ENCODE measurements at places on chromosomes 2 and 18.

DNA sequence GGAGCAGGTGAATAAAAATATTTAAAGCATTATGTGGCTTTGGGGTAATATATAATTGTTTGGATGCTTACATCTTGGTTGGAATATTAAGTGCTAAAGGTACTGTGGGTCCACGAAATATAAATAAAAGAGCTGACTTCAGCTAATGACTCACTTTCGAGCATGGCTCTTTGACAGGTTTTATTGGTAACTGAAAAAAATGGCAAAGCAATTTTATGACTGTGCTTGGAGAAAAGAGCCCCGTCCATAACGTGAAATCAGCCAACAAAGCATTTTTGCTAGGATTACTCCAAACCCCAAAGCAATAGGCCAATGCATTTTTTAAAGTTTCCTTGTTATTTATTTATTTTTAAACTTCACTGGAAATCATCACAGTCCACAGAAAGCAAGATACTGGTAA lies 397.2 kb upstream of the CDH19 start:
- DNase-seq: no peak

DNA sequence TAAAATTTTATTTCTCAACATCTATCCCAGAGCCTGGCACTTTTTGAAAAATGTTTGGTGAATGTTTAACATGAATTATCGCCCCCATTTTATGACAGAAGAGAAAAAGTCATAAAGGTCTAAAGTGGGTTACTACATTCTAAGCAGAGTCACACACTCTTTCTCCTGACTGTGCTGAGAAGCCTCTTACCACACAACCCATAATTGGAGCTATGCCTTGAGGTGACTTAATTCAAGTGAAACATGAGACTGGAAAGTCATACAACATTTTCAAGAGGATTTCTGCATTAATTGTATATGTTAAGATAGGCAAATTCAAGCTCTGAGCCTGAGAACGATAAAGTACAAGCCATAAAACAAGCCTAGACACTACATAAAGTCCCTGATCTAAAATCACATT lies 3.1 kb upstream of the DSEL start:
- DNase-seq: no peak

DNA sequence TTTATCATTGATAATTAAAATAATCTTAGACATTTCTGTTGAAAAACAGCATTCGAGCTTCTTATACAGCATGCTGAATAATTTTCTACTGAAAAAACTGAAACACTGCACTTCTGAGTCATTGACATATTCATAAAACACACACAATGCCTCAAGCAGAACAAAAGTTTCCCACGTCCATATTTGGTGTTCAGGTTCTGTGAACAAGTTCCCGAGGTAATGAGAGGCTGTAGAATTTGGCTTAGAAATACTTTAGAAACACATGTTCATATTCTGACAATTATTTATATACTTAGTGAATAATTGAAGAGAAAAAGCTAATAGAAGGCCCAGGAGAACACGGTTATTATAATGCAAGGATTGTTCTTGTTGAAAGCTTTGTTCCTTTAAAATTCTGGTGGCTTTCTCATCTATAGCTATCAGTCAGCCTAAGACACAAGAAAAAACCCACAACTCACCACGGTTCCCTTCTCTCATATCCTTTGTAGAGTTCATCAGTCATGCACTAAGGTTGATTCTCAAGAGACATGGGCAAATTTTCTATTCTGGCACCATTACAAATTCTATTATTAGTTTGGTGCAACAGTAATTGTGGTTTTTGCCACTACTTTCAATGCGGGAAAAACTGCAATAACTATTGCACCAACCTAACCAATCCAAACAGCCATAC lies 194.4 kb downstream of the TMX3 start:
- DNase-seq: no peak

DNA sequence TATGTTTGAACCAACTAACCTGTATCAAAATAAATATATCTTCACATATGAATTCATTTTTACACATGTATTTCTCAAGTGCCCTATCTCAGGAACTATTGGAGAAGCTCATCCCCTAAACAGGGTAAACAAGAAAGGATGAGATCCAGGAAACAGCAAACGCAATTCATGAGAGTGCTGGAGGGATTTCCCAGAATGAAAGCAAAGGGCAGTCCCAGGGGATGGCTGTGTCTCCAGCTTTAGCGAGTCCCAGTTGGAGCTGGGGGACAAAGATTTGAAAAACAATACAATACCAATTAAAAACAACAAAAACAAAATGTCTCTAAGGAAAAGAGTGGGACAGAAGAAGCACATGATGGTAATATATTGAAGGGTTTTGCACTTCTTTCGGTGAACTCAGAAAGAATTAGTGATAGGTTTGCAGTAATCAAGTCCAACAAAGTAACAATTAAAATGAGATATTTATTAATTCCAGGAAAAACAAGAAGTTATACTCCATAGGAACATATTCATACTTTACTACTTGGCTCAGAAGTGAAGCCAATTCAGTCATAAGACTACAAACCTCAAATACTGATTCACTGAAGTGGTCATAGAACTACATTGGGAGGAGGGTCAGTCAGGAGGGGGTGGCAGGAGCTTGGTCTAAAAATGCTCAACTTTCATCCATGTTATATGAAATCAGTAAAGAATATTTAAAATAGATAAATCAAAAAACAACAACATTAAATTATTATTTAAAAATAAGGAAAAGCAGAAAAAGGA lies 73.1 kb upstream of the PDE1A start:
- no peak for DNase-seq

GRCh38 chr18:2104620-2105462 lies 466.5 kb downstream of the METTL4 start:
- DNase-seq: peak; percentile 80

- peak; percentile 5 for DNase-seq
Observed at GRCh38 chr2:236273126-236273525, 8.9 kb upstream of the ASB18 start.

- no peak for DNase-seq
Observed at GRCh38 chr2:11481426-11481788, 15.4 kb upstream of the E2F6 start.

GRCh38 chr2:54471221-54471711 lies 15.1 kb downstream of the SPTBN1 start:
- DNase-seq: no peak

GRCh38 chr2:11213090-11213638 lies 57.9 kb downstream of the SLC66A3 start:
- no peak for DNase-seq

- DNase-seq: no peak
Observed at GRCh38 chr18:59695551-59695950, 1.7 kb downstream of the CCBE1 start.

DNA sequence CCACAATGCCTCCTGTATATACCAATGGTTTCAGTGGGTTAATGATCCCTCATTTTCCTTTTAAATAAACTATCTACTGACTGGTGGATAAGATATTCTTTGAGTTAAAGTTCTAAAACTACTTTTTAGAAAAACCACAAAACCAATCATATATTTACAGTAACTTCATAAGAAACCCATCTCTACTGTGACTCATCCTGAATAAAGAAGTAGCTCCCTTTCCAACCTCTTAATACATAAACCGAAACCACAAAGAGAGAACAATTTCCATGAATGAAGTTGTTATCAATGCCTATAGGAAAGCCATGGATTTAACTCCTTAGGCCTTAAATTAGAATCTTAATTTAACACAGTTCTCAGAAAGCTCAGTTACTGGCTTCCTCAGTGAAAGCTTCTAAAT lies 227.0 kb upstream of the SMAD7 start:
- no peak for DNase-seq

GRCh38 chr18:37230768-37231167 lies 334.8 kb downstream of the CELF4 start:
- DNase-seq: no peak

GRCh38 chr2:28662044-28662443 lies 89.6 kb upstream of the PPP1CB start:
- DNase-seq: no peak

DNA sequence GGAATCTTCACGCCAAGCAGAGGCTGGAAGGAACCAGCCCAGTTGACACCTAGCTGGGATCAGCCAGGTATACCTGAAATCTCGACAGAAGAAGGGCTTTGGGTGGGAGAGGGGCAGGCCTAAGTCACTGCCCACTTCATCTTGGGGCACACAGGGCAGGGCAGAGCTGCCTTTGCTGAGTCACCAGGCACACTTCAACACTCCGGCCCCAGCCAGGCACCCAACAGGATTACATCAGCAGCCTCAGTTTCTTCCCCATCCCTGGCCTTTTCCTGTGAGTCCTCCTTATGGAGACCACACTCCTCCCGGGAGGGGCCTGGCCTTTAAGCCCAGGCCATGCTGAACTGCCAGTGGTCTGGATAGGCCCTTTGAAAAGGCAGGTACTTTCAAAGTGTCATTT lies 201.7 kb upstream of the HS6ST1 start:
- peak; percentile 40 for DNase-seq

- no peak for DNase-seq
Observed at GRCh38 chr2:239852272-239852671, 172.9 kb downstream of the NDUFA10 start.

DNA sequence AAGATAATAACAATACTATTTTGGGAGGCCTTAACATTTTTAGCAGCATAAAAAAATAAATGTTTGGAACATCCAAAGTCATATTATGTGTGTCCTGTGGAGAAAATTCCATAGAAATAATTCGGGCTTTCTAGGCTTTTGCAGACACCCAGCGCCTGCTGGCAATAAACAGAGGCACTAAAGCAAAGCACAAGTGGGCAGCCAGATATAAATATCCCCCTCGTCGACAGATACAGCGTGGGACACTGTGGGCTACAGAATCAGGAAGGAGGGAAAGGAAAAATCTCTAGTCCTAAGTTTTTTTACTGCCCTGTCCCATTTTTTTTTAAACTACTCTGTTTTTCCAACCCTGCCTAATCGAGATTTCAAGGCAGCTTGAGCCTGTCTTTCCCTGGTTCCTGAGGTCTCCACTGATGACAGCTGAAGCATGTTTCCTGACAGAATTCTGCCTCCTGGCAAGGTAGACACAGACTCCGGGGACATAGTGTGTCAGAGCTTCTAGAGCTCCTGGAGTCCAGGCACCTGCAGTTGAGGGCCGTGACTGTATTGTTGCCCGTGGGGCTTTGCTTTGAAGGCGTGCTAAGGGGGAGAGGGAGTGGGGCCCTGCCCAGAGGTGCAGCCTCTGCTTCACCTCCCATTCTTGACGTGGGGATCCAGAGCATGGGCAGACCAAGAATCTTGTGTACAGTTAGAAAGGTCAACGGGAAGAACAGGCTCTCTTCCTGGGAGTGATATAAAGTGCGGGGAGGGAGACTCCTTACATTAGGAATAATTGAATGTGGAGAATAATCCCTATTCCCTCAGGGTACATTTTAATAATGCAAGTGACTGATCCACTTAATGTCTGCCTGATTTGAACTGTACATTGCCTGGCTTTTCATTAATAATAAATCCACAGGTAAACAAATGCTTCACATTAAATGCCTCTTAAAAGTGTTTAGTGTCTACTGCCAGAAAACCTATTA lies 232.3 kb downstream of the DCC start:
- no peak for DNase-seq

DNA sequence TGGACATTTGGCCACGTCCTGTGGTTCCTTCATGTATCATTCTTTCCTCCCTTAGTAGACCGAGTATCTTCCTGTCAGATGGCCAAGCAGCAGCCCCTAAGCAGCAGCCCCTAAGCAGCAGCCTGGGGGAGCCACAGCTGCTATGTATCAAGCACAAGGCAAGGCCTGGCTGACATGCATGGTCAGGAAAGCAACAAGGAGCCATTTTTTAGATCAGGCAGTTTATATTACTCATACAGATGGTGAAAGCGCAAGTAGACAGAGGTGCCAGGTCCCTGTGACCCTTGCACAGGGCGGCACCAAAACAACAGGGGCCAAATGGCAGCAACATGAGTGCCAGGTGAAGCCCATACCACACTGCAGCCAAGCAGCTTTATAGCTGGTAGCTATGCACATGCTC lies 22.1 kb downstream of the CHCHD5 start:
- DNase-seq: no peak

DNA sequence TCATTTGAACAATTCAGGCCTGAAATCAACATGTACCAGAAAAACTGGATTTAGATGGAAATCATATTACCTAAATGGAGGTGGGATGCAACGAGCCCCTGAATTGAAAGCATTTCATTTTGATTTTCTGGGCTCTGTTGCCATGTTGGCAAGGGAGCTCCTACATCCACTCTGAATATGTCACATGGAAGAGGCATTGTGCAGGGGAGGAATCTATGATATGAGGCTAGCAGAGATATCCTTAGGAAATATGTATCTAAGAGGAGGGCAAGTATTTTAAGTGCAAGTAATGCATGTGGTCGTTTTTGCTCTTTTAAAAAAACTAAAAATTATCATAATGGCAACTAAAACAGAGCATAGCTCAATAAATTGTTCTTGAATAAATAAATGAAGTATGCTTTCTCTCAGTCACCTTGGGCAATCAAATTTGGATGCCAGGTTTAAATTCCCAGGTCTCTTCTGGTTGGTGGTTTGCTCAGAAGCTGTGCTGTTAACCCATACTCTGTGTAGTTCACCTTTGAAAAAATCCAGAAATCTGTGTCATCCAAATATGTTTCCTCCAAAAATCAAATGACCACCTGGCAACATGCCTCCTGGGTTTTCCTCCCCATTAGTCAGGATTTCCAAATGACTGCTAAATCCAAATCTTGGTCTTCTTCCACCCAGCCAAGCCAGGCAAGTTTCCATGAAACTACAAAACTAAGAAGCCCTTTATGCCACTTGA lies 6.5 kb upstream of the LGALSL start:
- no peak for DNase-seq

DNA sequence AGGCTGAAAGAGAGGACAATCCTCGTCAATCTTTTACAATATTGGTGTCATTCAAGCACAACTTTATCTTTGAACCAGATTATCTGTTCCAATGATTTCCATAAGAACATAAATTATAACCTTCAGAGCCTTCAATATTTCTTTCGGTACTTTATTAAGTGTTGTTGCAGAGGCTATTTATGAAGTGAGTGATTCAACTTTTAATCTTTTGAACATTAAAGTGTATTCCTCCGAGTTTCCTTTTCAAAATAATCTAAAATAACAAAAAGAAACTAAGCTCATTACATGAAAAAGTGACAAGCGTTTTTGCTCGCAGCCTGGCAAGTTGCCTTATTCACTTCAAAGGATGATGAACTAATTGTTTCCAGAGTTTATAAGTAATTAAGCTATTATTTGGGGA lies 149.0 kb downstream of the MEIS1 start:
- no peak for DNase-seq

- DNase-seq: no peak
Observed at GRCh38 chr18:72378016-72378415, 166.1 kb downstream of the CBLN2 start.

- no peak for DNase-seq
Observed at GRCh38 chr2:240129311-240129710, 6.8 kb downstream of the COPS9 start.

- no peak for DNase-seq
Observed at GRCh38 chr2:56348392-56349210, 164.8 kb downstream of the CCDC85A start.

DNA sequence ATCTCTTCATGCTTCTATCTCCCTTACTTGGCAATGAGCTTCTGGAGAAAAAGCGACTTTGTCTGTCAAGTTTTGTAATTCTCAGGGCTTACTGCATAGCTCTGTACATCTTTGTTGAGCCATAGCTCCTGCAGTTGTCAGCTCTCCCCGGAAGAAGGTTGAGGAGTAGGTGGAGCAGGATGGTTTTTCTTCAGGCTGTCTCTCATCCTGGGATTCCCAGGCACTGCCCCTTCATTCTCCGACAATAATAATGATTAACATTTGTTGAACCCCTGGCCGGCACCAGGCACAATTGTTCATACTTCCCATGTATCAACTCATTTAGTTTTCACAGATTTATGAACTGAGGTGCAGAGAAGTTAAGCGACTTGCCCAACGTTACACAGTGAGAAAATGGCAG lies 23.5 kb upstream of the RHOB start:
- no peak for DNase-seq

GRCh38 chr18:48155856-48156255 lies 225.4 kb upstream of the SMAD2 start:
- no peak for DNase-seq

- peak; percentile 83 for DNase-seq
Observed at GRCh38 chr2:20582600-20583221, 68.2 kb downstream of the HS1BP3 start.
